ENCODE measurements at places on chromosomes 2 and 18.
A peak's percentile ranks its signal among the peaks of the same experiment; 100 is the strongest.

- no peak for DNase-seq
Measured at GRCh38 chr2:18299423-18300212, 260.8 kb downstream of the RDH14 start.

- DNase-seq: peak; percentile 28
Measured at GRCh38 chr2:240620859-240621258, 4.4 kb upstream of the GPR35 start.

- no peak for DNase-seq
Measured at GRCh38 chr18:35662293-35663062, 80.9 kb downstream of the GALNT1 start.

DNA sequence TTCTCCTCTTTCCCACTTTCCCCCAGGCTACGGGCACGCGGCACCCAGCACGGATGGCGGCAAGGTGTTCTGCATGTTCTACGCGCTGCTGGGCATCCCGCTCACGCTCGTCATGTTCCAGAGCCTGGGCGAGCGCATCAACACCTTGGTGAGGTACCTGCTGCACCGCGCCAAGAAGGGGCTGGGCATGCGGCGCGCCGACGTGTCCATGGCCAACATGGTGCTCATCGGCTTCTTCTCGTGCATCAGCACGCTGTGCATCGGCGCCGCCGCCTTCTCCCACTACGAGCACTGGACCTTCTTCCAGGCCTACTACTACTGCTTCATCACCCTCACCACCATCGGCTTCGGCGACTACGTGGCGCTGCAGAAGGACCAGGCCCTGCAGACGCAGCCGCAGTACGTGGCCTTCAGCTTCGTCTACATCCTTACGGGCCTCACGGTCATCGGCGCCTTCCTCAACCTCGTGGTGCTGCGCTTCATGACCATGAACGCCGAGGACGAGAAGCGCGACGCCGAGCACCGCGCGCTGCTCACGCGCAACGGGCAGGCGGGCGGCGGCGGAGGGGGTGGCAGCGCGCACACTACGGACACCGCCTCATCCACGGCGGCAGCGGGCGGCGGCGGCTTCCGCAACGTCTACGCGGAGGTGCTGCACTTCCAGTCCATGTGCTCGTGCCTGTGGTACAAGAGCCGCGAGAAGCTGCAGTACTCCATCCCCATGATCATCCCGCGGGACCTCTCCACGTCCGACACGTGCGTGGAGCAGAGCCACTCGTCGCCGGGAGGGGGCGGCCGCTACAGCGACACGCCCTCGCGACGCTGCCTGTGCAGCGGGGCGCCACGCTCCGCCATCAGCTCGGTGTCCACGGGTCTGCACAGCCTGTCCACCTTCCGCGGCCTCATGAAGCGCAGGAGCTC, 35.4 kb downstream of the KCNK3 start:
- DNase-seq: peak; percentile 40

DNA sequence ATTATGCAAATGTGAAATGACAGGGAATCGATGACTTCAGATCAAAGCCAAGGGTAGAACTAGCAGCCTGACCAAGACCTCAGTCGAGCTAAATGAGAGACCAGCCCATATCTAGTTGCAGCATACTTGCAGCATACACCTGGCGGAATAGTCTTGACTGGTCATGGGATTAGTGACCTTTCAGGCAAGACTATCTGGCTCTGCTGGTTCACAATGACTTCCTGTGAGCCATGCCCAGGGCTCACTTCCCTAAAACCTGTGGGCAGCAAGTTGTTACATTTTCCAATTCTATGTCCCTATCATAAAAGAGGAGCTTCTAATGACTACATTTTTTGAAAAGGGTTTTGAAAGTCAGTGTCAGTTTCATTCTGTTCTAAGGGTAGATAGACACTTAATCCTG, 1624.9 kb upstream of the CELF4 start:
- DNase-seq: no peak

DNA sequence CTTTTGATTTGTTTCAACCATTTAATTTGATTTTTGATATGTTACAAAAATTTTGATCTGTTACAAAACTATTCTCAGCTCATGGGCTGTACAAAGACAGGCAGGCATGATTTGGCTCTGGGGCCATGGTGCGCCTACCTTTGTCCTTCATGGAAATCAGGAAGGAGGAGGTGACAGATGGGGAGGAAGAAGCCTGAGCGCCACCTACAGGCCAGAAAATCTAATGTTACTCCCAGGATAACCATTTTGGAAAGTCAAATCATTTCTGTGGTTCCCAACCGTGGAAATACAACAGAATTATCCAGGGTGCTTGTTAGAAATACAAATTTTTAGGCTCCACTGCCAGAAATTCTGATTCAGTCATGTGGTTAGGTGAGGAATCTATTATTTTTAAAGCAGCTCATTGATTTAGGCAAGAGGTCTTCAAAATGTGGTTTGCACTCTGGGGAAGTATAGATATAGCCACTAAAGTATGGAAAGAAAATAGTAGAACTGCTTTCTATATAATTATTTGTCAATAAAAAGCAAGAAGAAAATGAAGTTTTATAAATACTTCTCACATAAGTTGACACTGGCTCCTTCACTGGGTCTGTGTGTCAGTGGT, 93.9 kb downstream of the EVA1A start:
- no peak for DNase-seq

DNA sequence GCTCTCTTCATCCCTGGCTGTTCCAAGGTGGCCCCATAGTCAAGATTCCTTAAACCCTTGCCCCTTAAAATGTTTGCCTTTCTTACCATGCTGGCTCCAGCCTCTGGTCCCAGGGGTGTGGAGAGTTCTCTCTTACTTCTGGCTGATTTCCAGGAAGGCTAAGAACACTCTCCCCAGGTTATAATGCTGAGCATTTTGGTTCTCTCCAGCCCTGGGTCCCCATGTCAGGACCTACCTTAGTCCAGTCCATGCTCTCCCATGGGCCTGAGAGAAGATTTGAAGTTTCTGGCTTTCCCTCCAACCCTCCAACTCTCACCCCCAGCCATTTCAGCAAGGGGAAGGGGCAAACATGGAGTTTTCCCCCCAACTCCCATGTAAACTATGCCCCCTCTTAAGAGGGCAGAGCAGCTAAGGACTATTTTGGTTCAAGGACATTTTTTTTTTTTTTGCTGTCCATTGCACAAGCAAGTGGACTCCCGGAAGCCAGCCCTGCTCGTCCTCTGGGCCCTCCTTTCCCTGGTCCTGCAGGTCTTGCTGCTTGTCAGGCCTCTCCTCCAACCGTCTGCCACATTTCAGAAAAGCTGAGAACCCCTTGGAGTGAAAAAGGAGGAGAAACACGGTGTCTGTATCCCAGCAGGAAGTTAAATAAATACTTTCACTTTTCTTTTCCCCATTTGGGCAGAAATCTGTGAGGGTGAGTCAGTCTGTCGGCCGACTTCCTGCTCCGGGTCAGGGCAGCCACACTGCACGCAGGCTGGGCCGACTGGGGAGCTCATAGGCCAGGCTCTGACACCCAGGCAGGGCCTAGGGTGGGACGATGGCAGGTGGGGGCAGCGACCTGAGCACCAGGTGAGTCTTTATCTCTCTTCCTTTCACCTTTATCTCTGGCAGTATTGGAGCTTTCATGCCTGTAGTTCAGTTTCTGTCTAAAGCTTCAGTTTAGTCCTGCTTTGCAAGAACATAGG, at the start of gene SP140L:
TSS of gene SP140L (plus strand) at position 741 of the 965 bp plus-strand sequence. CDS start at position 818, 77 bp downstream.
- DNase-seq: peak; percentile 78

GRCh38 chr2:18336975-18337374, 223.5 kb downstream of the RDH14 start:
- DNase-seq: no peak

DNA sequence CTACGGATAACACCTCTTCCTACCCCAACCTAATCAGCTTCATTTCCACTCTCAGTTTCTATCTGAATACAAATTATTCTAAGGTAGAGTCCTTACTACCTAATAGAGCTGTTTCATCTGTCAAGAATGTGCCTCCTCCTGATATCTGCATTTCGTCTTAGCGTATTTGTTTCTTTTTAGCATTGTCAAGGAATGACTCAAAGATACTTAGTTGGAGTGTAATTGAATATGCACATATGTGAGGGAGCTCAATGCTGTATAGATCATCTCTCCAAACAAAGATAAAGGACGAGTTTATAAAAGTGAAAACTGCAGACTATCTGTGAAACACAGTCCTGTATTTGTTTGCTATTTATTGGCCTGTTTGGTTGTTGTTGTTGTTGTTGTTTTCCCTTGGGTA, 2059.4 kb upstream of the CELF4 start:
- no peak for DNase-seq

GRCh38 chr18:28729321-28729720, 552.4 kb upstream of the CDH2 start:
- no peak for DNase-seq

GRCh38 chr2:226398580-226398979, 401.0 kb downstream of the IRS1 start:
- DNase-seq: no peak

GRCh38 chr18:77059294-77059916, 73.2 kb downstream of the MBP start:
- DNase-seq: no peak

DNA sequence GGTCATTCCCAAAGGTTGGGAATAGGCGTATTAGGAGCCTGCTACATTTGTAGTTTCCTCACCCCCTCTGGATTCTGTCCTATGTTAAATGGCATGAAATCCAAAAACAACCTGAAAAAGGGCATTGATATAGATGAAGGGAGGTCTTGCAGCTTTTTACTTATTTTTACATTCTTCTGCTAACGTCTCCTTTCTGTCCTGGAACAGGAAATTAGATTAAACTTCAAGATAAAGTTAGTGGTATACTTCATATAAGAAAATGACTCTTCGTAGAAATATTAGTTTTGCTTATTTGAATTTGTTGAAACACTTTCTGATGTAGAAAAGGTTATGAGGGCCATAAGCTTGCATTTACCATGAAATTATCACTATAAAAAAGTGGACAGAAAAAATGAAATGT, 694.5 kb downstream of the ADCYAP1 start:
- DNase-seq: no peak

GRCh38 chr2:1451422-1451821, 38.2 kb downstream of the TPO start:
- no peak for DNase-seq

GRCh38 chr2:11753452-11753885, 7.0 kb downstream of the LPIN1 start:
- peak; percentile 53 for DNase-seq

GRCh38 chr2:120712180-120712681, 23.4 kb upstream of the GLI2 start:
- DNase-seq: no peak

Data from activated T-cell treated with anti-CD3 and anti-CD28 coated beads, Interleukin-2, amount 50 U/mL, for 1 hour (primary cell).